ENCODE measurements at places on chromosomes 16 and 17.

DNA sequence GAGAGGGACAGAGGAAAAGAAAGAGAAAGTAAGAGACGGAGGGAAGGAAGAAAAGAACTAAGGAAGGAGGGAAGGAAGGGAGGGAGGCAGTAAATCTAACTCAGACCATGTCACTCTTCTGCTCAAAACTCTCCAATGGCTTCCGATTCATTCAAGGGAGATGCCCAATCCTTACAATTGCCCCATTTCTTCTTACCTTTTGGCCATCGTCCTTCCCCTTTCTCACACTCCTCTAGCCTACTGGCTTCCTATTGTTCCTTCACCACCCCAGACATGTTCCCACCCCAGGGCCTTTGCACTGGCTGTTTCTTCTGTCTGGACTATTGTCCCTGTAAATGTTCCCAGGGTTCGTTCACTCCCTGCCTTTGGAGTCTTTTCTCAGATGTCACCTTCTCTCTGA is 72.3 kb downstream of the TOX3 start:
- no peak for DNase-seq

GRCh38 chr17:2054512-2055291 is at the start of gene HIC1:
Gene HIC1, plus strand, starts transcription at chr17:2055103. Its CDS starts 1,588 bp downstream, at chr17:2056691.
- DNase-seq = no peak

DNA sequence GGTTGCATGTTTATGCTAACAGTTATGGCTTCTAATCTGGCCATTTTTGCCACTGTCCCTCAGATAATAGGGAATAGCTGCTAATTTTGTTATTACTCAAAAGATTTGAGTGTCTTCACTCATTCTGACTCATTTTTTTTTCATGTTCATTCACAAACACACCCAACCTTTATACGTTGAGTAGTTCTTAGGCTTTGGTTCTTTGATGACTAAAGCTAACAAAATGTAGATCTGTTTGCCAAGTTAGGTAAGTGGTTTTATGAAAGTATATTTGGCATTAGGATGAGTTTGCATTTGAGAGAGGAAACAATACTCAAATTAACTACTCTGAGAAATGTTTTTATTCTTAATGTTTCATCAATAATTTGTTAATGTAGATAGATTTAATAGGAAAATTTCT is 3.6 kb downstream of the MAP2K4 start:
- DNase-seq = no peak

- DNase-seq = no peak
Measured at GRCh38 chr16:87235810-87236515, 81.2 kb downstream of the C16orf95 start.

DNA sequence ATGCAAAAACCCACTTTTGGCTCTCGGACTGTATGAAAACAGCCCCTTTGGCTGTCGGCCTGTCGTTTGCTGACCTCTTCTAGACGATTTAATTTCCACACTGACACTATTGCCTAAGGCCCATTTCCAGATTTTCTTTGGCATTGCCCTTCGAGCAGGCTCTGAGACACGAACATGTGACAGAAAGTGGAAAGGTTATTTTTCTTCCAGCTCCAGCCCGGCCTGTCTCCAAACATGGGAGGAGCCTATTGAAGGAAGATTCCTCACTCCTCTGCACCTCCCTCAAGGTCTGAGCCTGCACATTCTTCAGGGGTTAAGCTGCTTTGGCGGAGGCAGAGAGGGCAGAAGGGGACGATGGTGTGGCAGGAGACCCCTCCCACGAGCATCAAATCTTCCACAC is 85.9 kb upstream of the FOXF1 start:
- no peak for DNase-seq

DNA sequence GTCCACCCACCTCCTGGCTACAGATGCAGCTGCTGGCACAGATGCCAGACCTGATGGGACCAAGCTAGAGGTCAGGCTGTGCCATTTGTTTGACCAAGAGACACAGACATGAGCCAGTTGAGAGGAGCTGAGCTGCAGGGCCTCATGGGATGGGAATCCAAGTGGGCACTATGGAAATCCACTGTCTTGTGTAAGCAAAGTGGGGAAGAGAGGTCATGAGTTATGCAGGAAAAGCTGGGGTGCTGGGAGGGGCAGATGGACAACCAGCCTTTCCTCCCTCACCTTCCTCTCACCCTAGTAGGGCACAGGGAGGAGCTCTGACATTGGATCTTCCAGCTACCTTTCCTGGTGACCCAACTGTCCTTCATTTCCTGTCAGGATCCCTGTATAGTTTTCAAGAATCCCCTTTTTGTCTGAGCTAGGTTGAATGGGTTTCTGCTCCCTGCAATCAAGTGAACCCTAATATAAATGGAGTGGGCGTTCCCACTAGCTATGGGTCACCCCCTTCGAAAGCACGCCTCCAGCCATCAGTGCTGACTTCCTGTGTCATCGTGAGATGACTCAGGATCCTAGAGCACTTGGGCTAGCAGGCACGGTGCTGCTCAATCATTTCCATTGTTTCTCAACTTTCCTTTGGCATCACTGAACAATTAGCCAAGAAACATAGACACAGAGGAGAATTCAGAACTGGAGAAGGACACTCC is 13.6 kb downstream of the ATPAF2 start:
- DNase-seq = no peak

Measured in NCI-H1048 (cell line).